ENCODE measurements at places on chromosomes 1 and 21. TPM values are rescaled to one million over a fixed set of nuclear protein-coding genes. Genes with fewer than 3 reads are reported as not detected.

- no peak overlapping the region for H3K4me3 ChIP-seq
- H3K27ac ChIP-seq = peak overlapping the region; percentile 54
- no peaks in the 10 kb centered on the region for H3K27me3 ChIP-seq
- no peaks in the 10 kb centered on the region for H3K36me3 ChIP-seq
These were observed 35.7 kb upstream of the ERRFI1 start for GRCh38 chr1:8061673-8062386.

- no peaks in the 10 kb centered on the region for H3K36me3 ChIP-seq
- H3K27ac ChIP-seq = peak overlapping the region; percentile 43
- H3K4me1 ChIP-seq = no peaks in the 10 kb centered on the region
- H3K4me3 ChIP-seq = no peak overlapping the region
- H3K27me3 ChIP-seq = no peaks in the 10 kb centered on the region
These were observed 26.4 kb downstream of the COL6A2 start for GRCh38 chr21:46124083-46124925.

DNA sequence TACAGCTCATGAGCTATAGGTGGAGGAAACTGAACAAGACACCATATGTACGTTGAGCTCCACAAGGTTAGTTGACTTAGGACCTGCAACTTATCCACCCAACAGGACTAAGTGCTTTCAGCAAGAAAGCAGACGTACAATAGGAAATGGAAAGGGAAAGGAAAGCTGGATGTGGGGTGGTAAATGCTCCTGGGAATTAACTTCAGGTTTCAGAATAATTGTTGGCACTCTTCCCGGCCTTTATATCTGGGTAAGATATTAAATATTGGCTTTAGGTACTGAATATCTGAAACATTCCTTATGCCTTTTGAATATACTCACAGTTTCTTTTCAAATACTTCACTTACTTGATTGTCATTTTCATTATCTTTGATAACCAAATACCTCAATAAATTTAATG is 36.3 kb downstream of the GLMN start:
- no peaks in the 10 kb centered on the region for H3K4me1 ChIP-seq
- DNase-seq = no peak
- H3K27ac ChIP-seq = no peak overlapping the region
- H3K27me3 ChIP-seq = no peaks in the 10 kb centered on the region

The LIN28A gene
- not detected for total RNA-seq

DNA sequence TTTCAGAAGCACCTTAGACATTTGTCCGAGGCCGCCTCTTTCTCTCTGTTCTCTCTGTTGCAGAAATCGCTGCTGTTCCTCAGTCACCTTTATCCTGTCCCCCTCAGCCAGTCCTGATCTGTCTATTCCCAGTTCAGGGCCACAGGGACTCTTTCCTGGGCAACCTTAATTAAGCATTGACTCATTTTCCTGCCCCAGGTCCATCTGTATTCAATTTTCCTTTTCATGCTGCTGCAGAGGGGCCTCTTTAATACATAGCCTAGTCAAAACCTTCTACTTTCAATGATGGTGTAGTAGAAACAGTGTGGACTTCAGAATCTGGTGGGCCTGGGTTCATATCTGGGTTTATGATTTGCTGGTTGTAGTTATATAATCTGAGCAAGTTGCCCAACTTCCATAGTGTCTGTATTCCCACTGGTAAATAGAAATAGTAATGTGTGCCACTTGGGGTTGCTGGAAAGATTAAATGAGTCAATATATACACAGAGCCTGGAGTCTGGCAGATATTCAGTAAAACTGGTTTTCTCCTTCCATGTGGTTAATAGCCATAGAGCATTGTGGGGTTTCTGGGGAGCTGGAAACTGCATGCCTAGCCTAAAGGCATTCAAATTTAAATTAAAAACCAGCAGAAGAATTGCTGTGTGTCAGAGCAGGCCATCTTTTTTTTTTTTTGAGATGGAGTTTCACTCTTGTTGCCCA is 4.5 kb downstream of the TRAF5 start:
- H3K4me1 ChIP-seq = peaks cover 4% of the 10 kb centered on the region
- peak overlapping the region; percentile 73 for H3K27ac ChIP-seq
- no peak overlapping the region for H3K4me3 ChIP-seq
- no peak for DNase-seq

- DNase-seq = no peak
- no peaks in the 10 kb centered on the region for H3K27me3 ChIP-seq
- H3K4me1 ChIP-seq = no peaks in the 10 kb centered on the region
- no peak overlapping the region for H3K27ac ChIP-seq
These were observed 1722.4 kb downstream of the PLA2G4A start for GRCh38 chr1:188551176-188551575.

DNA sequence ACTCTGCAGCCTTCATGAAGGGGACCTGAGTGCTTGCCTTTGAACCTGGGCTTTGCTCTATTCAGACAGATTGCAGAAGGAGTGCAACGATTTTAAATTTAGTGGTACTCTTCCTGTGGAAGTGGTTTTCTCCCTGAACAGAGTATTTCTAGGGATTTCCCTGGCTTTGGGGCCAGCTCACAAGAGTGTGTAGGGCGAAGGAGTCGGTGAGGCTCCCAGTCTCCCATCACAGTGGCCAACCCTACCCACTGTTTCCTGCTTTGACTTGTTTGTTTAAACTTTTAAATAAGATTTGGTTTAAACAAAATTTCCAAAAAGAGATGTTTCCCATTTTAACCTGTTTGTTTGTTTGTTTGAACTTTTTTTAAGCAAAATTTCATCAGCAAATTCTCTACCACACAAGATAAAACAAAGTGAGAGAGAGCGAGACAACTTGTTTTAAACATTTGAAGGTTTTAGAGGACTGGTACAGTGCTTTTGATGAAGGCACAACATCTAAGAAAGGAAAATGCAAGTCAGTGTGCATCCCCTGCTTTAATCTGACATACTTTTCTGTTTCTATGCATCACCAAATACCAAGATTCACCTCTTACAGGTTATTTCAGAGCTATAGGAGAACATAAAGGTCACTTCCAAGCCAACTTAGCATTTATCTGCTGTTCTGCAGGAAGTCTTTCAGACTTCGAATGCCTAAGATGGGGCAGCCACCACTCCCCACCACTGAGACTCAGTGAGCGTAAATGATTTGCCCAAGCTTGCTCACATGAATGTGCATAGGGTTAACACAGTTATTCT is 6.6 kb downstream of the SELP start:
- DNase-seq = no peak
- no peaks in the 10 kb centered on the region for H3K4me1 ChIP-seq
- H3K36me3 ChIP-seq = no peaks in the 10 kb centered on the region
- no peak overlapping the region for H3K27ac ChIP-seq
- no peak overlapping the region for H3K4me3 ChIP-seq

GRCh38 chr1:234607109-234608024 is 2.6 kb downstream of the IRF2BP2 start:
- peak overlapping the region; percentile 99 for H3K27ac ChIP-seq
- peak overlapping the region; percentile 77 for H3K4me3 ChIP-seq
- DNase-seq = no peak
- no peaks in the 10 kb centered on the region for H3K27me3 ChIP-seq
- H3K36me3 ChIP-seq = peaks cover 5% of the 10 kb centered on the region

DNA sequence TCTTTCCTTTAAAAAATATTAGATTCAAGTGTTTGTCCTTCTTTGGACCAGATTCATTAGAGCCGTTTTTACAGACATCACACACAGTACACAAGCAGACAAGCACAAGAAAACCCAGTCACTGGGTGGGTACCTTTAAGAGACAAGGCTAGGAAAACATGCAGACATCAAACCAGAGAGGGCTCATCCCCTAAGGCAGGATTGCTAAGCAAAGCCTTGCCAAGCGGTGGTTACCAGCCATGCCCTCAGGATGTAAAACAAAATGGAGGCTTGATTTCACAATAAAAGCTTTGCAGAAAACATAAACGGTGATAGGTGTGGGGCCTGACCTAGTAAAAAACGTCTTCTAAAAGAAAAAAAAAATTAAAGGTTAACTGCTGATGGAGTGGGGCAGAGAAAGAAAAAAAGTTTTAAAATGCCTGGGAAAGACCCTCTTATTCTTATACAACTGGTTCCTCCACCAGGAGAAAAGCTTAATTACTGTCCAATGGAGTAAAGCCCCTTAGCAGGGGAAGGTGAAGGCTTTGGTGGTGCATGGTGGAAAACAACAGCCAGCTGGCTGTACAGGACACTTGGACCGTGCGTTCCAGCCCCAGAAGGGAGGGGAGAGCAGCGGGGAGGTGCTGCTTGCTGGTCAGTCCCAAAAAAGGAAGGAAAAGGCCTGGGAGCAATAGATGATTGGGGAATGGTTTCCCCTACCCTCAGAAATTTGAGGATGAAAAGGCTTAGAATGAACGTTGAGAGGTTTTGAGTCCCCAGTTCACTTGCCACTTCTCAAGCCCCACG is 30.4 kb upstream of the FMO1 start:
- no peaks in the 10 kb centered on the region for H3K27me3 ChIP-seq
- no peak overlapping the region for H3K4me3 ChIP-seq
- no peaks in the 10 kb centered on the region for H3K36me3 ChIP-seq

The ERVH48-1 gene
- total RNA-seq = not detected

DNA sequence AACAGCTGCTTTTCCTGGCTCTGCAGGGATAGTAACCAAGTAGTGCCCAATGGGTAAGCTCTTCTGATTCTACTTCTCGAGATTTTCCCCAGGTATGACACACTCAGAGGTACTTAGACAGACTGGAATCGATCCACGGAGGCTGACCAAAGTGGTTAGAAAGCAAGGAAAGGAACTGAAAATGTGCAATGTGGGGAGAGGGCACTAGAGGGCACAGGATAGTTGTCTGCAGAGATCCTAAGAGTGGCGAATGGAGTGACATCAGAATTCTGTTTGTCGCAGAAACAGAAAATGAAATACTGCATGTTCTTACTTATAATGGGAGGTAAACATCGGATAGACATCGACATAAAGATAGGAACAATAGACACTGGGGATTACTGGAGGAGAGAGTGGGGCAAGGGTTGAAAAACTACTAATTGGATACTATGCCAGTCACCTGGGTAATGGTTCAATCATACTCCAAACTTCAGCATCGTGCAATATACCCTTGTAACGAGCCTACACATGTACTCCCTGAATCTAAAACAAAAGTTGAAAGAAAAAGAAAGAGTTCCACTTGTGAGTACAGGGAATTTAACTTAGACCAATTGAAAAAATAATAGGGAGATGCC is 23.3 kb downstream of the CYP2J2 start:
- DNase-seq = no peak
- no peak overlapping the region for H3K4me3 ChIP-seq
- no peak overlapping the region for H3K27ac ChIP-seq

DNA sequence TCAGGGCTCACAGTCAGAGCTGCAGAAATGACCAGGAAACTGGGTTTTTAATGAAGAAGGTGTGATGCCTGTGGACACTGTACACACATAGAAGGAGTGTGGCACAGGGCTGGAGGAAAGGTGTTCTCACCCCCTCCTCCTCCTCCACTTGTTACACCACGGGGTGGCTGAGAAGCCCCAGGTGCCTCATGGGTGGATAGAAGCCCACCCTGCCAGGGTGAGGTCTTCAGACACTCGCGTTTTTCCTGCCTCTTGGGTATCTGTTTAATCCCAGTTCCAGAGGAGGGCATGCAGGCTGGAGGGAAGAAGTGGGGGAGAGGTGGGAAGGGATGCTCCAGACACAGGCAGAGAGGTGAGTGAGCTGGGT is 9.7 kb upstream of the LAD1 start:
- H3K36me3 ChIP-seq = no peaks in the 10 kb centered on the region
- no peak overlapping the region for H3K27ac ChIP-seq
- H3K4me3 ChIP-seq = no peak overlapping the region
- no peak for DNase-seq

The TMEM200B gene
- 12.1 TPM for total RNA-seq

The CTSE gene
- not detected for total RNA-seq

GRCh38 chr1:17759114-17759513 is 4.0 kb downstream of the ACTL8 start:
- H3K4me1 ChIP-seq = no peaks in the 10 kb centered on the region
- H3K27me3 ChIP-seq = no peaks in the 10 kb centered on the region
- DNase-seq = no peak

DNA sequence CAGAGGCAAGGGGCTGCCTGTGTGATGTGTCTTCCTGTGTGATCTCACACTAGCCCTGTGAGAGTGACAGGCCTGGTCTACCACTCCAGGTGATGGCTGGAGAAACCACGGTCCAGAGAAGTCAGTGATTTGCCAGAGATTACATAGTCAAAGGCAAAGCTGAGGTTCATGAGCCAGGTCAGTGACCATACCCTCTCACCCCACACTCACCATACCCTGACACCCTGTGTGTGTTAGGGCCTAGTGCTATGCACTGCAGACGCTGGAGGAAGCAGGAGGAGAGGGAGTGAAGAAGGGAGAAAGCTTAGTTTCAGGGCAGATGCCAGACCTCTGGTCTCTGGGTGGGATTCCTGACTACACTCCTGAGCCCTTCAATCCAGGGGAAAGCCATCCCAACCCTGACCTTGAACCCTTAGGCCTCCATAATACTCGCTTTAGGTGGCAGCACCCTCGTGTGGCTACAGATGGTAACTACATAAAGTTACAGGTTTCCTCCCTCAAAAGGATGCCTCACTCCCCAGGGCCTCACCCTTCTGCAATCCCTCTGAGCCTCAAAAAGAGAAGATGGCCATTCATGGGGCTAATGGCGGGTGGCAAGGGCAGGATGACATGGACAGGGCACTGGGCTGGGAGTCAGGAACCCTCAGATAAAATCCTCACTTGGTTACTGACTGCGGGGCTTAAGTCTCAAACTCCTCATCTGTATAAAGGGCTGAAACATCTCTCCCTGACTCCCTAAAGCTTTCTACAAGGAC is 20.8 kb upstream of the SDC3 start:
- no peaks in the 10 kb centered on the region for H3K4me1 ChIP-seq
- no peaks in the 10 kb centered on the region for H3K27me3 ChIP-seq
- peak overlapping the region; percentile 60 for H3K27ac ChIP-seq
- H3K4me3 ChIP-seq = no peak overlapping the region
- H3K36me3 ChIP-seq = no peaks in the 10 kb centered on the region

GRCh38 chr1:4122513-4123160 is 222.6 kb upstream of the C1orf174 start:
- no peak overlapping the region for H3K4me3 ChIP-seq
- H3K36me3 ChIP-seq = no peaks in the 10 kb centered on the region
- peak; percentile 5 for DNase-seq
- no peaks in the 10 kb centered on the region for H3K4me1 ChIP-seq

DNA sequence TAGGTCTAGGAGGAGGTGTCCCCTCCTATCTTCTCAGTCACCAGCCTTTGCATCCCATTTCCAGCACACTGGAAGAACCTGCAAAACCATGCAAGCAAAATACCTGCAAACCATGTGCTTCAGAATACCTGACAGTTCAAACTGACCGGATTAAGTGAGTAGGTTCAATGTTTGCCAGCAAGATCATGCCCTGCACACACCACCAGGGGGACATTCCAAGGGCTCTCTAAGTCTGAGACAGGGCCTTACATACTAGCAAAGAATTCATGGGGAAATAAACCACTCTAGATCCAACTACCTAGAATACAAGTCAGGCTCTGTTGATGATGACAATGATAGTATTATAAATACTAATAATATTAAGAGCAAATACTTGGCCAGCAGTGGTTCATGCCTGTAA is 27.6 kb downstream of the INPP5B start:
- no peaks in the 10 kb centered on the region for H3K36me3 ChIP-seq
- H3K27ac ChIP-seq = no peak overlapping the region
- H3K4me3 ChIP-seq = no peak overlapping the region
- DNase-seq = no peak

The ATP6V1G3 gene
- not detected for total RNA-seq

GRCh38 chr1:193733674-193734073 is 547.3 kb upstream of the B3GALT2 start:
- no peaks in the 10 kb centered on the region for H3K4me1 ChIP-seq
- no peak overlapping the region for H3K27ac ChIP-seq
- no peak overlapping the region for H3K4me3 ChIP-seq
- no peaks in the 10 kb centered on the region for H3K27me3 ChIP-seq
- H3K36me3 ChIP-seq = no peaks in the 10 kb centered on the region
- DNase-seq = no peak

The CD2 gene
- 3.5 TPM for total RNA-seq
